GM23248 (cell line): ENCODE measurements at places on chromosomes 1 and 21. TPM values are rescaled to one million over a fixed set of nuclear protein-coding genes. Genes with fewer than 3 reads are reported as not detected.

Gene CALML6
- 0.11 and 0.51 TPM in 2 replicates for total RNA-seq

- no peaks in the 10 kb centered on the region for H3K27me3 ChIP-seq
- no peaks in the 10 kb centered on the region for H3K36me3 ChIP-seq
- no peak for DNase-seq
These were observed 18.9 kb downstream of the UBE4B start for GRCh38 chr1:10051656-10052055.

GRCh38 chr1:1758692-1759455 lies 19.4 kb downstream of the NADK start:
- no peak overlapping the region for H3K27ac ChIP-seq
- no peaks in the 10 kb centered on the region for H3K4me1 ChIP-seq
- H3K4me3 ChIP-seq = no peak overlapping the region
- no peaks in the 10 kb centered on the region for H3K27me3 ChIP-seq

- H3K27ac ChIP-seq = no peak overlapping the region
- no peaks in the 10 kb centered on the region for H3K36me3 ChIP-seq
- H3K27me3 ChIP-seq = no peaks in the 10 kb centered on the region
- DNase-seq = peak; percentile 27
- peaks cover 8% of the 10 kb centered on the region for H3K4me1 ChIP-seq
These were observed 32.7 kb upstream of the TMEM125 start for GRCh38 chr1:43237121-43237520.

DNA sequence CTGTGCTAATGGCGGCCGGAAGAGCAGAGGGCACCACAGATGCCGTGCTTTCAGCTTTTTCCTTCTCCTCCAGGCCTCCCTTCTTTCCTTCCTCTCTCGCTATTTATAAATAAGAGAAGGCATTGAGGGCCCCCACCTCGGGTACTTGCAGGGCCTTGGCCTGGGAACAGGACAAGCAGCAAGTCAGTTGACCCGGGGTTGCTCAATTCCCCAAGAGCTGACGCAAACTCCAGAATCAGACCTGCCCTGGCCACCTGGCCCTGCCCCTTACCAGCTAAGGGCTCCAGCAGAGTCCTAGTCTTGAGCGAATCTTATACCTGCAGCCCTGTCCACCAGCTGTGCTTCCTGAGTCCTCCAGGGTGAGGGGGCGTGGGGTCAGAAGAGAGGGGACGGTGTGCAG lies 13.5 kb downstream of the TNFRSF1B start:
- no peak for DNase-seq
- H3K4me3 ChIP-seq = no peak overlapping the region
- no peaks in the 10 kb centered on the region for H3K36me3 ChIP-seq

Gene COL18A1
- total RNA-seq = 24.2 and 30.5 TPM in 2 replicates

- no peak for DNase-seq
- peaks cover 62% of the 10 kb centered on the region for H3K4me1 ChIP-seq
- no peaks in the 10 kb centered on the region for H3K27me3 ChIP-seq
- H3K36me3 ChIP-seq = no peaks in the 10 kb centered on the region
These were observed 7.7 kb downstream of the AHDC1 start for GRCh38 chr1:27596261-27596660.

- DNase-seq = peak; percentile 65
- no peaks in the 10 kb centered on the region for H3K27me3 ChIP-seq
- no peak overlapping the region for H3K4me3 ChIP-seq
- no peak overlapping the region for H3K27ac ChIP-seq
- H3K36me3 ChIP-seq = peaks cover 28% of the 10 kb centered on the region
These were observed 5.4 kb downstream of the VPS45 start for GRCh38 chr1:150072959-150073358.

DNA sequence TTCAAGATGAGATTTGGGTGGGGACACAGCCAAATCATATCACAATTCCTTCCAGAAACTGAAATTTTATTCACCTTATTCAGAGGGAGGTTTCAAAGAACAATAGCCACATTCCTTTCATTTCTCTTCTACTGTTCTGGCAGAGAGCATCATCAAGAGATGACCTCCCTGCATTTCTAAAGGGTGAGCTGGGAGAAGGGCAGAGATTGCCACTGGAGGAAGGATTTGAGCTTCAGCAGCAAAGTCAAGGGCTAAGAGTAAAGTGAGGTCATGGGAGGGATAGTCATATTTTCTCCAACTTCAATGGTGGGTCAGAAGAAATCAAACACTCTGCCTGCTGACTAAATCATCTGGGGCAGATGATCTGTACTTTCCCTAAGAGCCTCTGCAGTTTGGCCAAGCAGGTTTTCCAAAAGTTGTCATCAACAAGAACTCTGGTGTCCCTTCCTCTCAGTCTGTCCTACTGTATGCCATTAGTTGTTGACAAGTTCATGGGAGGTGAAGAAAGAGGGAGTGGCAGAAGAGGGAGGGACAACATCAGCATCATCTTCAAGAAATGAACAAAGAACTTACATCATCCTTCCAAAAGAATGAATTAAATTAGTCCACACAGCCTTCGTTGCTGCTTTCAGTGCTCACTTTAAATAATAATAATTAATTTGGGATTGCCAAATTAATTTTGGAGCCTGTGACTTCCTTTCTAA lies 298.3 kb downstream of the ASTN1 start:
- no peaks in the 10 kb centered on the region for H3K36me3 ChIP-seq
- peak; percentile 86 for DNase-seq
- H3K27me3 ChIP-seq = no peaks in the 10 kb centered on the region
- peak overlapping the region; percentile 3; the same call in 1 of the 2 replicates for H3K4me3 ChIP-seq
- peaks cover 15% of the 10 kb centered on the region for H3K4me1 ChIP-seq

GRCh38 chr1:232844791-232845190 lies 39.6 kb downstream of the MAP10 start:
- no peaks in the 10 kb centered on the region for H3K4me1 ChIP-seq
- H3K36me3 ChIP-seq = no peaks in the 10 kb centered on the region
- peak; percentile 36 for DNase-seq
- no peak overlapping the region for H3K4me3 ChIP-seq
- H3K27me3 ChIP-seq = no peaks in the 10 kb centered on the region
- H3K27ac ChIP-seq = no peak overlapping the region

DNA sequence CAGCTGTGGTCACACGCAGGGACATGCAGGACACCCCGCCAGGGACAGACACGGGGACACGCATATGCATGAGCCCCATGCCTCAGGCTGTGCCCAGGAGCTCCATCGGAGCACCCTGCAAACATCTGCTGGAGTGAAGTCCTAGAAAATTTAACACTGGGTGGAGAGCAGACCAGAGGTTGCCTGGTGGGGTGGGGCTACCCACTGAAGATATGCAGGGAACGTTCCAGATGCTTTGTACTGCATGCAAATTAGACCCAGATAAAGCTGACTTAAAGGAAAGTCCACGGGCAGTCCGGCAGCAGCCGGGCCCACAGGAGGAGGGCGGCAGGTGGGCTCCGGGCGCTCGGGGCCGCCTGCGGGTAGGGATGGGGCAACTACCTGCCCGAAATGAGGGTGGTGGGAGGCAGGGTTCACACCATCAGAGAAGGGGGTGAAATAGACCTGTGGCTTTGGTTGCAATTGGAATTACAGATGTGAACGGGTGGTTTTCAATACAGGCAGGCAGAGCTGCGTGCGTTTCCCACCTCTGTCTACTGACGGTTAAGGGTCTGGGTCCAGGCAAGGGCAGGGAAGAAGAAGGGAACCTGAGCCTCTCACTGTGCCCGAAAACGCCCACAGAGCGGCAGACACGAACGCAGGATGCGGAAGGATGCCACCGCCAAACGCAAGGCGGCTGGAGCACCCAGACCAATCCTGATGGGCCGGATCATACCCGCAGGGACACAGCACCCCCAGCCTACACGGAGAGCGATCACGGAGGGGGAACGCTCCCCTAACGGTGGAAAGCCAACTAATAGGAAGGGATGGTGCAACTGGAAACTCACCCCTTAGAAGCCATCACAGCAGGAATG lies 21.0 kb downstream of the CFAP74 start:
- no peak overlapping the region for H3K27ac ChIP-seq
- H3K4me3 ChIP-seq = no peak overlapping the region
- no peaks in the 10 kb centered on the region; the same call in 1 of the 2 replicates for H3K27me3 ChIP-seq
- H3K36me3 ChIP-seq = no peaks in the 10 kb centered on the region
- H3K4me1 ChIP-seq = no peaks in the 10 kb centered on the region

DNA sequence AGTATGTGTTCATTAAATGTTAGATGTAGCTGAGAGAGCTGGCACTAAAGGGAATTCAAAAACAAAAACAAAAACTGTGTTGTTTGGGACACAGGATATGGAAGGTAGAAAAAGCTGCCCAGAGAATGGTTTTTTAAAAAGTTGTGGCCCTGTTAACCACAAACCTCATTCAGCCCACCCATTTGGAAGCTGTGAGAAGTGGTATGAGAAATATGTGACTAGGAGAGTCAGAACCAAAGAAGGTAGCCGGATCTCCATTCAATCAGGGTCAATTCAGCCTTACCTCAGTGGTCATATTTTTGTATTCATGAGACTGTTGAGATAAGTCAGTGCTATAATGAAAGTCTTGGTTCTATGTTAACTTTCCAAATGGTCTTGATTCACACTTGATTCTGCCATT lies 29.8 kb upstream of the CACYBP start:
- H3K4me3 ChIP-seq = no peak overlapping the region
- no peaks in the 10 kb centered on the region for H3K27me3 ChIP-seq
- H3K4me1 ChIP-seq = peaks cover 10% of the 10 kb centered on the region; the same call in 1 of the 2 replicates
- DNase-seq = no peak
- no peaks in the 10 kb centered on the region for H3K36me3 ChIP-seq
- H3K27ac ChIP-seq = no peak overlapping the region

Gene CR1
- total RNA-seq = not detected in 2 replicates

Gene CD58
- 14.1 and 16.9 TPM in 2 replicates for total RNA-seq

- H3K4me1 ChIP-seq = peaks cover 9% of the 10 kb centered on the region
- H3K27me3 ChIP-seq = no peaks in the 10 kb centered on the region
- H3K27ac ChIP-seq = peak overlapping the region; percentile 89
These were observed 3.3 kb downstream of the ALDH9A1 start for GRCh38 chr1:165695031-165695430.

GRCh38 chr1:65844296-65844695 lies 51.6 kb downstream of the PDE4B start:
- H3K27me3 ChIP-seq = no peaks in the 10 kb centered on the region
- H3K27ac ChIP-seq = no peak overlapping the region
- H3K4me1 ChIP-seq = no peaks in the 10 kb centered on the region
- H3K36me3 ChIP-seq = no peaks in the 10 kb centered on the region

- H3K27me3 ChIP-seq = no peaks in the 10 kb centered on the region
- DNase-seq = peak; percentile 75
- peak overlapping the region; percentile 59 for H3K27ac ChIP-seq
- peaks cover 12% of the 10 kb centered on the region for H3K4me1 ChIP-seq
These were observed 66.0 kb downstream of the SYDE2 start for GRCh38 chr1:85134583-85135391.

DNA sequence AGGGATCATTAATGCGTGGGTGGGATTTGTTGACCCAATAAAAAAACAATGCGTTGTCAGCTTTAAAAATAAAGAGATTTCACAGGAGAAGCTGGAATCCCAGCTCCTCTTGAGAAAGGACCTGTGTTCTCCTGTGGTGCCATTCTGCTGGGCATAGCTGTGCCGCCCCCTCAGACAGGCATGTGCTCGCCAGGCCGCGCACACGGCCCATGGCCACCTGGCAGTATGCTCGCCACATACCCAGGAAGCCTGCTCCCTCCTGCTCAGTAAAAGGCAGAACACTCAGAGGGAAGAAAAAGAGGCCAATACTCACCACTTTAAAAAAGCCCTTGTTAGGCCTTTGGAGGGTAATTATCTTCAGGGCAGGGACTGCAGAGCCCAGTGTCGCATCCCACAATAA lies 13.1 kb downstream of the THAP3 start:
- peaks cover 8% of the 10 kb centered on the region; the same call in 1 of the 2 replicates for H3K4me1 ChIP-seq
- no peak overlapping the region for H3K4me3 ChIP-seq
- no peaks in the 10 kb centered on the region for H3K27me3 ChIP-seq
- peak overlapping the region; percentile 57 for H3K27ac ChIP-seq

GRCh38 chr1:24830680-24831272 lies 85.5 kb downstream of the CLIC4 start:
- DNase-seq = peak; percentile 66
- no peak overlapping the region; the same call in 1 of the 2 replicates for H3K27ac ChIP-seq
- H3K36me3 ChIP-seq = peaks cover 46% of the 10 kb centered on the region
- H3K27me3 ChIP-seq = no peaks in the 10 kb centered on the region

DNA sequence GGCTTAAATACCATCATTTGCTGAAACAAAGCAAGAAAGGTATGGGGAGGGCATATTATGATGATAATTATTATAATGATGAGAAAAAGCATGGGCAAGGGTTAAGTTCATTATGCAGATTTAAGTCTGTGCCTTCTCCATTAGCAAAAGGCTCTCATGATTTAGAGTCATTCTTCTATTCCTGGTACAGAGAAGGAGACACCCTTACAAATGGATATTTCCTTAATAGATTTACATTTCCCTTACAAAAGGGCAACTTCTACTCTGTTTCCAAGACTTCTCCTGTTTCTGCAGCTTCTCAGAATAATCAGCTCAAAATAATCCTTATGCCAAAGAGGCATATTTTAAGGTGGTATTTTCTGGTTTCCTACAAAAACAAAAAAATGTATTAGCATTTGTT lies 121.1 kb upstream of the CAMK1G start:
- H3K27ac ChIP-seq = no peak overlapping the region
- H3K27me3 ChIP-seq = no peaks in the 10 kb centered on the region; the same call in 1 of the 2 replicates
- no peak overlapping the region for H3K4me3 ChIP-seq

Gene HSD3B2
- not detected in 2 replicates for total RNA-seq

GRCh38 chr1:206578068-206578977 lies 33.9 kb downstream of the EIF2D start:
- H3K4me1 ChIP-seq = peaks cover 15% of the 10 kb centered on the region
- no peaks in the 10 kb centered on the region for H3K27me3 ChIP-seq
- peak; percentile 78 for DNase-seq
- H3K36me3 ChIP-seq = no peaks in the 10 kb centered on the region
- no peak overlapping the region for H3K27ac ChIP-seq

- H3K4me1 ChIP-seq = no peaks in the 10 kb centered on the region
- no peaks in the 10 kb centered on the region for H3K27me3 ChIP-seq
- no peak overlapping the region for H3K4me3 ChIP-seq
- peaks cover 77% of the 10 kb centered on the region for H3K36me3 ChIP-seq
- DNase-seq = no peak
- no peak overlapping the region for H3K27ac ChIP-seq
These were observed 67.8 kb downstream of the PCSK9 start for GRCh38 chr1:55107101-55107500.

Gene MRPL24
- total RNA-seq = 49.2 and 55.7 TPM in 2 replicates

- H3K36me3 ChIP-seq = no peaks in the 10 kb centered on the region; the same call in 1 of the 2 replicates
- peak; percentile 12 for DNase-seq
- no peak overlapping the region for H3K27ac ChIP-seq
These were observed 31.1 kb downstream of the PADI6 start for GRCh38 chr1:17403081-17403480.

DNA sequence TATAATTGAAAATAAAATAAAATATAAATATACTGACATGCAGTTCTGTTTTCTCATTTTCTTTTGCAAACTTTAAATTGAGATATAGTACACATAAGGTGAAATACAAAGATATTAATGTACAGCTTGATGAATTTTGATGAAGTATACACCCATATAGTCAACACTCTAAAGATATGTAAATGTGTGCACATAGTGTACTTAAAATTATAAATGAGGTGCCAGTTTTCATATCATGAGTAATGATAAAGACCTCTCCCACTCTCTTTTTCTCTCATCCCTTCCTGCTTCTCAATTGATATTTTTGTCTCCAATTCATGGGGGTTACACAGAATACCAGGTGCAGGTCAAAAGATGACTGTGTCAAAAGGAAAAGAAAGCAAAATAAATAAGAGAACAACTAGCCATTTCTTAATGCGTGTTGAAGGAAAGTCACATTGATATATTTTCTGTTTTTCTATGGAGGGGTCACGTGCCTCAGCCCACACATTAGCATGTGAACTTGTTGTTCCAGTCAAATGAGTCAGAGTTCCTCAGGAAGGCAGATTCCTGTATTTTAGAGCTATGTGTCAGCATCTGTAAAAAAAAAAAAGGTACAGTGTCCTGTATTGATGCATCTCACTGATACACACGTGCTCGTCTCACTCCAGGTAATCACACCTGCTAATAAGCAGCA lies 64.3 kb upstream of the HOOK1 start:
- H3K27me3 ChIP-seq = no peaks in the 10 kb centered on the region
- H3K4me1 ChIP-seq = peaks cover 33% of the 10 kb centered on the region
- H3K27ac ChIP-seq = peak overlapping the region; percentile 80
